ENCODE measurements at places on chromosomes 13 and 19.

GRCh38 chr19:369876-370275 is 25.3 kb upstream of the MIER2 start:
- no peak for DNase-seq

GRCh38 chr13:79935121-79935520 is 405.8 kb downstream of the SPRY2 start:
- no peak for DNase-seq

- DNase-seq: no peak
These were observed 330.4 kb upstream of the NBEA start for GRCh38 chr13:34611671-34612070.

GRCh38 chr19:14023404-14024235 is 4.3 kb upstream of the RLN3 start:
- DNase-seq: no peak

DNA sequence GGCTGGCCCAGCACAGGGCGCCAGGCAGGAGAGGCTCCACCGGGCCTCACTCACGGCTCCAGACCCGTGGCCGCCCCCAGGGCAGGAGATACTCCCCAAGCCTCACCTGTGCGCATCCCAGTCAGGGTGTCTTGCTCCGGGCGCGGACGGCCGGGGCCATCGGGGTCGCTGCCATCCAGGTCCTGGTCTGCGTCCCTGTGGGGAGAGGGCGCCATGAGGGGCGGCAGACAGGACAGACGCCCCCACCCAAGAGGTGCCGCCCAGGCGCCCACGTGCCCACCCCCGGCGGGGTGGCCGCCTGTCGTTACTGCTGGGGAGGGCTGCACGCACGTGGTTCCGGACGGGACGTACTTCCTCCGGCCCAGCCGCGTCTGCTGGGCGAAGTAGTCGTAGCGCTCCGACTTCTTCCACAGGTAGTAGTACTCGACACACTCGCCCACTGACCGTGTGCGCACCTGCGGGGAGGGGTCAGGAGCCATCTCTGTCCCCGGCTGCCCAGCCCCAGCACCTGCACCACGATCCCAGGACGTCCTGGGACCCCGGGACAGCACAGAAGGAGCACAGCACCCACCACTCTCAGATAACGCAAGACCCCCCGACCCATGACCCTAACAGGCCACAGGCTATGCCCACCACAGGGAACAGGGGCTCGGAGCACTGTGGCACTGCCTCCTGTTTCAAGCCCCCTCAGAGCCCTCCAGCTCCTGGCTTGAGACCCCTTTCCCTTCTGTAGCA is 17.4 kb upstream of the PLPP2 start:
- no peak for DNase-seq

DNA sequence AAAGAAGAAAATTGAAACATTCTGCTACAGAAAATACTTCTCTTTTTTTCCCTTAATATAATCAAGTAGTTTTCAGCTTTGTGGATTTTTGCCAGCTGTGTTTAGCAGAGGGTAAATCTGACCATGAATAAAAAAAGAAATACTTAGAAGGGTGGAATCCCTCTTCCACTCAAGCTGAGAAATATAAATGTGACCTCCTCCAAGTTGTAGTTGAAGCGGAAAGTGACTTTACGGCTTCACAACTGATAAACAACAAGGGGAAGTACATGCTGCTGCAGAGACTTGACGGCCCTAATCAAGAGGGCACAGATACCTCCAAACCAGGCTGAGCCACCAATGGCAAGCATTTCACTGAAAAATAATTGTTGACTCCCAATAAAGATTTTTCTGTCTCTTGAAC is 785.0 kb downstream of the SLITRK5 start:
- no peak for DNase-seq

- no peak for DNase-seq
These were observed 3.9 kb downstream of the NMRK2 start for GRCh38 chr19:3936506-3937442.

DNA sequence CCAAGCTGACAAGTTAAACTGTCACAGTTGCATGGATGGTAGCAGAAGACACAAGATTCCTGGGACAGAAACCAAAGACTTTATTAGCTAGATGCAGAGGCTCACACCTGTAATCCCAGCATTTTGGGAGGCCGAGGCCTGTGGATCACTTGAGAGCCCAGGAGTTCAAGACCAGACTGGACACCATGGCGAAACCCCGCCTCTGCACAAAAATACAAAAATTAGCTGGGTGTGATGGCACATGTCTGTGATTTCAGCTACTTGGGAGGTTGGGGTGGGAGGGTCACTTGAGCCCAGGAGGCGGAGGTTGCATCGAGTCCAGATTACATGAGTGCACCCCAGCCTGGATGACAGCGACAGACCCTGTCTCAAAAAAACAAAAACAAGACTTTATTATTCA is 346.6 kb downstream of the IRS2 start:
- no peak for DNase-seq

DNA sequence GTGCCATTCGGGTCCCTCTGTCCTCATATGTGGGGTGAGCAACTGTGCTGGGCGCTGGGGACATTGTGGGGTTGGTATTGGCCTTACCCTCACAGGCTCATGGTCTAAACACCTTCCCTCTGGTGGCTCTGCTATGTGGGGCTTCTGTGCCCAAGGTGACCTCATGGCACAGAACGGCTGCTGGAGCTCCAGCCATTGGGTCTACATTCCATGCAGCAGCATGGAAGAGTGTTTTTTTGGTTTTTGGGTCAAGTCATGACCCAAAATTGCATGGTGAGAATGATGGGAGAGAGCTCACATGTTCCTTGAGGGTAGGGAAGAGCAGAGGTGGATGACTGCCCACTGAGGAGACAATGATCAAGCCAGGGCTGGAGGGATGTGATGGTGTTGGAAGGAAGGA is 17.2 kb downstream of the PGLS start:
- no peak for DNase-seq

- no peak for DNase-seq
These were observed 27.7 kb downstream of the PPP2R1A start for GRCh38 chr19:52217576-52217975.

DNA sequence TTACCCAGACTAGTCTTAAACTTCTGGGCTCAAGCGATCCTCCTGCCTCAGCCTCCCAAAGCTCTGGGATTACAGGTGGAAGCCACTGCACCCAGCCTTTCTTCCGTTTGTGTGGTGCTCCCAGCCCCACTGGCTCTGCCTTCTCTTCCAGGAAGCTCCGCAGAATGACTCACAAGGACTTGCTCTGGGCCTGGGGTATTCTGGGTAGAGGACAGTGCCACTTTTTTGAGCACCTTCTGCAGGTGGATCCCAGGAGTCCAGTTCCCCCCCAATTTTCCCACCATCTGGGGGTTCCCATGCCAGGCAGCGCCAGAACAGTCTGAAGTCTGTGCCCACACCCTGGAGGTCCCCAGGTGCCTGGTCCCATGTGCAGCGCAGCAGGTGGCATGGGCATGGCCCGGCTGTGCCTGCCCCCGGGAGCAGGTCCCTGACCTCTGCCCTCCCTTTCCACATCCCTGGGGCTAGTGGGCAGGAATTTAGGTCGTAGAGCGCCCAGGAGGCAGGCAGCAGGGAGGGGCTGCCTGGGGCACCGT is 1.6 kb downstream of the REEP6 start:
- no peak for DNase-seq

GRCh38 chr19:907183-907853 is 5.7 kb downstream of the R3HDM4 start:
- no peak for DNase-seq

DNA sequence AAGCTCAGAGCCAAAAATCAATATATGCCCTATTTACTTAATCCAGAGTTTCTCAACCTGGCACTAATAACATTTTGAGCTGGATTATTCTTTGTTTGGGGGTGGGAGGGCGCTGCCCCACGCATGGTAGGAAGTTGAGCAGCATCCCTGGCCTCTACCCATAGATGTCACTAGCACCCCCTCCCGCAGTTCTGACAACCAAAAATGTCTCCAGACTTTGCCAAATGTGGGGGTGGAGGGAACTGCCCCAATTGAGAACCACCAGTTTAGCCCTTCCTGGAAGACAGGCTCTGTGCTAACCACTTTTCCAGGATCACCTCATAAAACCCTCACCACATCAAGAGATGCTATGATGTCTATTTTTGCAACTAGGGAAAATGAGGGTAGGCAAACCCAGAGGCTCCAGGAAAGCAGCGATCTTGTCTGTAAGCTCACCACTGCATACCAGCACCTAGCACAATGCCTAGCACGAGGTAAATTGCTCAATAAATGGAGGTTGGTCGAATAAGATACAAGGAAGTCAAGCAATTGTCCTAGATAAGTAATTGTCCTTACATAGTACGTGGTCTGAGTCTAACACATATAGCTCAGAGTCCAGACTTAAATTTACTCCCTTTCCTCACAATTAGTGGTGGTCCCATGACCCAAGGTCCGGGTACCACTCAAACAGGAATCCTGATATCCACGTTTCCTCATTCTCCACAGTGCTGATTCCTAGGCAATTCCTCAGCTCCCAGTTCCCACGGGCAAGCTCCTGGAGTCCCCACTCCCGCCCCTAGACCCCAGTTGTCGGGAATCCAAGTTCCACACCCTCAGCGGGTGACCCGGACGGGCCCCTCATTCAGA is 892 bp downstream of the TRIR start:
- DNase-seq: no peak

GRCh38 chr19:6797646-6798045 is 25.1 kb downstream of the VAV1 start:
- DNase-seq: no peak

- no peak for DNase-seq
These were observed 102.2 kb upstream of the EDNRB start for GRCh38 chr13:78020861-78021260.

GRCh38 chr13:20702530-20702914 is 977 bp upstream of the IL17D start:
- DNase-seq: no peak

DNA sequence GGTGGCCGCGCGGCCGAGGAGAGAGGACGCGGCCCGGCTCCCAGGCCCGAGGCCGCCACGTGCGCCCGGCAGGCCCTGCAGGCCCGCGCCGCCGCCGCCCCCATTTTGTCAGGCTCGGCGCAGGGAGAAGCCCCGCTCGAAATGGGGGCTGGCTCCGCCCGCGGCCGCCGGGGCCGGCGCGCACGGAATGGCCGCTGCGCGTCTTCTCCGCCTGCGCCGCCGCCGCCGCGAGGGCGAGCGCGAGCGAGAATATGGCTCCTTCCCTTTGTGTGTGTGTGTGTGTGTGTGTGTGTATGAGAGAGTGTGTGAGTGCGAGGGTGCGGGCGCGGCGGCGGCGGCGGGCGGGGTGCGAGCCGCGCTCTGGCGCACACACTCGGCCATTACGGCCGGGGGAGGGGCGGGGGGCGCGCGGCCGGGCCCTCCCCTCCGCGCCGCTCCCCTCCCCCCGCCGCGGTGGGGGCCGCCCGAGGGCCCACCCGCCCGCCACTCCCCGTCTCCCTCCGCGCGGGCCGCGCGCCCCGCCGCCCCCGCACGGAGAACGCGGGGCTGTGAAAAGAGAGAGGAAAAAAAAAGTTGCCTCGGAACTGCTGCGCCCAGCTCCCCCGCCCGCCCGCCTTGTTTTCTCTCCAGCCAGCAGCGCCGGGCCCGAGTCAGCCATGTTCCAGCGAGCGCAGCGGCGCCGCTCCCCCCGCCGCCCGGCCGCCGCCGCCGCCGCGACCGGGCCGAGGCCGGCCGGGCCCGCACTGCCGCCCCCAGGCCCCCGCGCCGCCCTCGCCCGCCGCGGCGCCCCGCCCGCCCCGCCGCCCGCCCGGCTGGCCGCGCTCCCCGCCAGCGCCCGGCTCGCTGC is 1.0 kb downstream of the HMGB1 start:
- no peak for DNase-seq

GRCh38 chr13:111911754-111912452 is 155.0 kb upstream of the SOX1 start:
- DNase-seq: no peak

- DNase-seq: no peak
These were observed 483.2 kb downstream of the EFNB2 start for GRCh38 chr13:106052200-106052767.

DNA sequence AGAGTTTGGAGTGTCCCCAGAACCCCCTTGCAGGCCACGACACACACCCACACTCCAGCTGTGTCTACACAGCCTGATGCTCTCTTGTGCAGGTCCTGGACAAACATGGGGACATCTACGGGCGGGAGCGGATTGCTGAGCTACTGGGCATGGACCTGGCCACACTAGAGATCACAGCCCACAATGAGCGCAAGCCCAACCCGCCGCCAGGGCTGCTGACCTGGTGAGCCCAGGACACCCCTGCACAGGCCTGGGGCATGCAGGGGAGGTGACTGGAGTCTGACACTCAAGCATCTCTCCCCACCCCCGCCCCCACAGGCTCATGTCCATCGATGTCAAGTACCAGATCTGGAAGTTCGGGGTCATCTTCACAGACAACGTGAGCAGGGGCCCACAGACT is 39.9 kb downstream of the MAP4K1 start:
- no peak for DNase-seq

GRCh38 chr19:52351512-52351911 is 15.5 kb downstream of the ZNF610 start:
- DNase-seq: no peak

DNA sequence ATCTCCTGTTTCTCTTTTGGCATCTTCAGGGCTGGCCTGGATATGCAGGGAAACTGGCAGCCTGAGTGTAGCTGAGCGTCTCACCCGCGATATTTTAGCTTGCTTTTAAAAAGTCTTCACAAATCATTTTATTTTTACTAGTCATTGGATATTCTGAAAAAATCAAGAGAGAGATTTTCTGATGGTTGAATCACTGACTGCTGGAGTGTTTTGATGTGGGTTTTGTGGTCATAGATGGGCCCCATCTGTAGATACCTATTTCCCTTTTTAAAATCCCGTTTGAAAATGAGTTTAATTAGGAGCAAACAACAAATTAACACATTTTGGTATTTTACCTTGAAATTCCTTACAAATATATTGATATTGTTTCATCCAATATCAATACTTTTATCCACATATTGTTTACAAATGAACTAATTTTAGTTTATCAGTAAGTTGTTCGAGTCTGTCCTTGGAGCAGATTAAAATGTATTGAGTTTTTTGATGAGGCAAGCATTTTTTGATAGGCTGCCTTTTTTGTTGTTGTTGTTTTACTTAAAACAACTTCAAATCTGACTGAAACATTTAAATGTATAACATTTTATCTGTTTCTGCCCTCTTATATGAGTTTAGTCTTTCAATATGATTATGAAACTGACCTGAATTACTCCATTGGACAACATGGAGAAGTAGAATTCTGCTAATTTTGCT is 21.5 kb upstream of the OXGR1 start:
- DNase-seq: no peak

- DNase-seq: no peak
These were observed 99.4 kb downstream of the WASF3 start for GRCh38 chr13:26656919-26657318.

DNA sequence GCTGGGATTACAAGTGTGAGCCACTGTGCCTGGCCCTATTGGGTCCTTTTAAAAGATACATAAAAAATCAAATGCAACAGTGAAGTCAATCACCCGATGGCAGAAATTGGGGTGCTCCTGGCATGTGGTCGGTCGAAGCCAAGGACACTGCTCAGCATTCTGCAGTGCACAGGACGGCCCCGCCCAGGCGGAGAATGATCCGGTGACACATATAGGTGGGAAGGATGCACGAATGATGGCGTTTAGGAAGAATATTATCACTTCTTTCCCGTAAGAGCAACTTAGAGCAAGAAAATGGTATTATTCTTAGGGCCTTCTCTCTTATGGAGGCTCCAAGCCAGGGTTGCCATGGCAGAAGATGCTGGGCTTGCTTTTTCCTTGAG is 3.2 kb upstream of the GP6 start:
- no peak for DNase-seq

- no peak for DNase-seq
These were observed 8.4 kb downstream of the SPRYD7 start for GRCh38 chr13:49927755-49928154.

- DNase-seq: no peak
These were observed 2.7 kb upstream of the PLA2G4C start for GRCh38 chr19:48113190-48113917.

- peak; percentile 70 for DNase-seq
These were observed 15.2 kb downstream of the STXBP2 start for GRCh38 chr19:7652061-7652641.

GRCh38 chr19:53132141-53132991 is at the start of gene ZNF415:
ZNF415 (minus strand) TSS chr19:53132910; CDS start chr19:53122676, 10,234 bp downstream.
- no peak for DNase-seq

All from Panc1 (cell line).